G401 (cell line): ENCODE measurements at places on chromosomes 7 and 10. TPM values are rescaled to one million over a fixed set of nuclear protein-coding genes. Genes with fewer than 3 reads are reported as not detected.

Gene FAM25G
- not detected in 2 replicates for total RNA-seq

Gene SPDYE6
- total RNA-seq = not detected in 2 replicates

Gene PLXDC2
- total RNA-seq = not detected in 2 replicates

Gene SUGCT
- 15.3 and 17.0 TPM in 2 replicates for total RNA-seq

Gene GAD2
- not detected in 2 replicates for total RNA-seq

Gene CLRN3
- total RNA-seq = not detected in 2 replicates

Gene SKIDA1
- total RNA-seq = 22.3 and 22.8 TPM in 2 replicates

Gene PDZD7
- total RNA-seq = 2.4 and 4.5 TPM in 2 replicates

Gene CPN1
- total RNA-seq = not detected in 2 replicates

Gene DOCK4
- total RNA-seq = 0.07 TPM in 1 of 2 replicates, not detected in the other

Gene CSGALNACT2
- total RNA-seq = 4.3 and 9.2 TPM in 2 replicates

Gene UPK3BL2
- 6.6 TPM in 1 of 2 replicates, not detected in the other for total RNA-seq

Gene OR2A1
- not detected in 2 replicates for total RNA-seq

Gene PNLIPRP2
- total RNA-seq = not detected in 2 replicates

Gene SLC29A3
- 3.3 and 3.4 TPM in 2 replicates for total RNA-seq

Gene ANKRD61
- total RNA-seq = 0.54 TPM in 1 of 2 replicates, not detected in the other

Gene RBM20
- total RNA-seq = 2.4 and 2.7 TPM in 2 replicates

Gene MOGAT3
- total RNA-seq = not detected in 2 replicates

Gene CYP3A5
- not detected in 2 replicates for total RNA-seq

Gene VPS50
- 10.6 and 24.6 TPM in 2 replicates for total RNA-seq

Gene GPR26
- total RNA-seq = not detected in 2 replicates

Gene TFR2
- total RNA-seq = 1.1 and 1.7 TPM in 2 replicates

Gene LRRN3
- total RNA-seq = 4.4 and 5.8 TPM in 2 replicates

Gene PTPRE
- total RNA-seq = not detected in 2 replicates

Gene BTBD16
- not detected in 2 replicates for total RNA-seq

Gene DBF4
- total RNA-seq = 65.6 and 77.7 TPM in 2 replicates

Gene C7orf57
- 0.47 and 0.49 TPM in 2 replicates for total RNA-seq

Gene BEND7
- total RNA-seq = 0.95 and 1.8 TPM in 2 replicates

Gene AOAH
- 3.2 and 5.2 TPM in 2 replicates for total RNA-seq

Gene POLR1F
- total RNA-seq = 18.4 and 25.4 TPM in 2 replicates

Gene DLX6
- not detected in 2 replicates for total RNA-seq

Gene AMPH
- not detected in 2 replicates for total RNA-seq

Gene TRIM50
- not detected in 2 replicates for total RNA-seq

Gene ZNF735
- total RNA-seq = not detected in 2 replicates

Gene ACBD7
- total RNA-seq = 7.3 and 13.1 TPM in 2 replicates

Gene GIMAP7
- not detected in 2 replicates for total RNA-seq

Gene SYT15
- total RNA-seq = not detected in 2 replicates

Gene MRLN
- total RNA-seq = not detected in 2 replicates

Gene NUTM2E
- total RNA-seq = not detected in 2 replicates

Gene PCGF6
- 22.6 and 37.2 TPM in 2 replicates for total RNA-seq

Gene UCN3
- total RNA-seq = not detected in 2 replicates

Gene VWC2
- not detected in 2 replicates for total RNA-seq

Gene MARVELD1
- total RNA-seq = 35.0 and 61.1 TPM in 2 replicates

Gene DPYSL4
- total RNA-seq = 4.9 and 6.0 TPM in 2 replicates

Gene NEURL1
- total RNA-seq = 0.68 and 0.95 TPM in 2 replicates

Gene CTNNA3
- total RNA-seq = not detected in 2 replicates

Gene HKDC1
- total RNA-seq = 1.2 and 2.8 TPM in 2 replicates

Gene SORCS1
- not detected in 2 replicates for total RNA-seq

Gene EPO
- not detected in 2 replicates for total RNA-seq

Gene CFAP69
- total RNA-seq = 1.4 and 3.3 TPM in 2 replicates
